ENCODE measurements at places on chromosomes 6 and 20.

DNA sequence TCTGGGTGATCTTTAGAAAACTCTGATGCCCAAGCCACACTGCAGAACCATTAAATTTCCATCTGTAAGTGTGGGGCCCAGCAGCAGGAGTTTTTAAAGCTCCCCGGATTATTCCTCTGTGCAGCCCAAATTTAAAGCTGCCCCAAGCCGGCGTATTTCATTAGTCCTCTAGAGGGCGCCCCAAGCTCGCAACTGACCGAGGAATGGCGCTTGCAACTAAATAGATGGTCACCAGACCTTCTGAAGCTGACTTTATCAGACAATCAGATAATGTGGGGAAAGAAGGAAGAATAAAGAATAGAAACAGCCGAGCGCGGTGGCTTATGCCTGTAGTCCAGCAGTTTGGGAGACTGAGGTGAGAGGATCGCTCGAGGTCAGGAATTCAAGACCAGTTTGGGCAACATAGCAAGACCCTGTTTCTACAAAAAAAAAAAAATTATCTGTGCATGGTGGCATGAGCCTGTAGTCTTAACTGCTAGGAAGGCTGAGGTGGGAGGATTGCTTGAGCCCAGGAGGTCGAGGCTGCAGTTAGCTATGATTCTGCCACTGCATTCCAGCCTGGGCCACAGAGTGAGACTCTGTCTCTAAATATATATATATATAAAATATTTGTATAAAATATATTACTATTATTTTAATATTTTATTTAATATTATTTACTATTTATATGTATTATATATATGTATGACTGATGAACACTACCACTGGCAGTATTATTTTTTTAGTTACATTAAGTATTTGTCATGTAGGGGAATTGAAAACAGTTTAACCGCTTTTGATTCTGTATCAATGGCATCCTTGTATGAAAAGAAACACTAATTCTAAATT, 56.0 kb downstream of the OTOR start:
- peak; percentile 54 for DNase-seq

GRCh38 chr6:152050451-152051195, 243.1 kb downstream of the ESR1 start:
- DNase-seq = no peak

DNA sequence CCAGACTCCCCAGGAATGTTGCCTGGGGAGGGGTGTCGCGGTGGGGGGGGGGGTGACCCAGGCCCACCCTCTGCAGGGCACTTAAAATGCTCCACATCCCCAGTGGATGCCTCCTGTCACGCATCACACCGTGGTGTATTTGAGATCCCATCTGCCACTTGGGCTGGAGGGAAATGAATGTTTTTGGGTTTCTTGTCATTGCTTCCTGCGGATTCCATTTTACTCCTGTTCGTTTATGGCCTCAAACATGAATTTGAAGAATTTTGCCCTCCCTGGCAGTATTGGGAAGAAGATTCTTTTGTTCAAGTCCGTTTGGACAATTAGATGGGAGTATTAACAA, 544 bp upstream of the KHDC1 start:
- peak; percentile 17 for DNase-seq

DNA sequence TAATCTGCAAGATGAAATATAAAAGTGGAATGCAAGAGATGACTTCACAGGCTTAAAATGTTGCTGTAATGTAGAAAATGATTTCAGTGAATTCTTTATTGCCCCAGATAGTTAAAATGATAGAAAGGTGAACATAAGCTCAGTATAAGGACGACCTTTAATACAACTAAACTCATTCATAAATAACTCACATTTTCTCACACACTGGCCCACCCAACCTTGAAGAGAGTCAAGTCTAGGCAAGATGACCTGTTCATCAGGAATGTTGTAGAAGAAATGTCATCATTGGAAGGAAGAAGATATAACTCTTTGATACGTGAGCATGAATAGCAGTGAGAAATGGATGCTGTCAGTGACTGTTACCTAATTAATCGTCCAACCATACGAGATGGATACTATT, 111.1 kb upstream of the SASH1 start:
- peak; percentile 78 for DNase-seq

- no peak for DNase-seq
Observed at GRCh38 chr6:72856801-72857200, 234.9 kb downstream of the KCNQ5 start.
